ENCODE measurements at places on chromosomes 3 and 15.
A peak's percentile ranks its signal among the peaks of the same experiment; 100 is the strongest.

DNA sequence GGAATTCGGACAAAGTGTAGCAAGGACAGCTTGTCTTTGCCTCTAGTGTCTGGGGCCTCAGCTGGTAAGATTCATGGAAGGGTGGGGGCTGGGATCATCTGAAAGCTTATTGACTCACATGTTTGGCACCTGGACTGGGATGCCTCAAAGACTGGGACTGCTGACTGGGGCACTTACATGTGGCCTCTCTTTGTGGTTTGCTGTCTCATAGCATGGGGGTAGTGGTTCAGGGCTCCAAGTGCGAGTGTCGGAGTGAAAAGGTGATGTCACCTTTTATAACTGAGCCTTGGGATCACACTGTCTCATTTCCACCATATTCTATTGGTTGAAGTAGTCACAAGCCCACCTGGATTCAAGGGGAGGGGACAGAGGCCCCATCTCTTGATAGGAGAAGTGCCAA lies 6.8 kb downstream of the MFSD1 start:
- no peaks in the 10 kb centered on the region for H3K27me3 ChIP-seq
- no peak for DNase-seq

- peak; percentile 85 for DNase-seq
- H3K4me1 ChIP-seq, result peaks cover 44% of the 10 kb centered on the region
- H3K27ac ChIP-seq, result peak within 1 kb of the TSS; percentile 92
- H3K27me3 ChIP-seq, result no peaks in the 10 kb centered on the region
- no peaks in the 10 kb centered on the region for H3K36me3 ChIP-seq
These were observed at the start of gene SH3BP5 for GRCh38 chr3:15332405-15333098. Gene SH3BP5, minus strand, starts transcription at chr3:15332586. Its CDS starts 178 bp downstream, at chr3:15332408.

DNA sequence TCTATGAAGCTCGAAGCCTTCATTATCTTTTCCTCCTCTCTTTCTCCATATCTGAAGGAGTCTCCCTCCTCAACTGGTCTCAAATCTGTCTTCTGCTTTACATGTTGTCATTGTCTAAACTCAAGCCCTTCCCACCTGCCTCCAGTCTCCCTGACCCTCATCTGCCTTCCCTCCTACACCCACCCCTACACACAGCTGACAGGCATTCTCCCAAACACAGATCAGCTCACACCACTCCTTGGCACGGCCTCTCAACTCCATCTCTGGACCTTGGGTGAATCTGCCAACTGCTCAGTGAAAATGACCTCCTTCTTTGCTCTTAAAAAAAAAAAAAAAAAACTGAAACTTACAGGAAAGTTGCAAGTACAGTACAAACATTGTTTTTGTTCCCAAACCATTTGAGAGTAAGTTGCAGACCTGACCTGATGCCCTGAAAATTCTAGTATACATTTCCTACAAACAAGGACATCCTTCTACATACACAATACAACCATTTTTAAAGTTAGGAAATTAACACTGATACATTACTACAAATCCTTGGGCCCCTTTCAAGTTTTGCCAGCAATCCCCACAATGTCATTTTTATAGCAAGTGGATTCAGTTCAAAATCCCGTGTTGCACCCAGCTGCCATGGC lies 49.4 kb upstream of the UBE2E1 start:
- no peak overlapping the region for H3K27ac ChIP-seq
- no peaks in the 10 kb centered on the region for H3K27me3 ChIP-seq
- H3K4me3 ChIP-seq, result no peak overlapping the region
- no peaks in the 10 kb centered on the region for H3K36me3 ChIP-seq

DNA sequence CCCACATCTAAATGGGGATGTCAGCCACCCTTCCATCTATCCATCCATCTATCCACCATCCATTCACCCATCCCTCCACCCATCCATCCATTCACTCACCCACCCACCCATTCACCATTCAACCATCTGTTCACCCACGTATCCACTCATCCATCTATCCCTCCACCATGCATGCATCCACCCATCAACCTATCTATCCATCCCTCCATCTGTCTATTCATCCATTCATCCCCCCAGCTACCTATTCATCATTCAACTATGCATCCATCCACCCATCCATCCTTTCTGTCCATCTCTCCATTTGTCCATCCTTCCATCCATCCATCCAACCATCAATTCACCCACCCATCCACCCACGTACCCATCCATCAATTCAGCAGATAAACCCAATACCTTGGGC lies 14.6 kb downstream of the ITIH3 start:
- H3K36me3 ChIP-seq, result no peaks in the 10 kb centered on the region
- no peaks in the 10 kb centered on the region for H3K4me1 ChIP-seq
- H3K4me3 ChIP-seq, result no peak overlapping the region
- H3K27ac ChIP-seq, result no peak overlapping the region
- DNase-seq, result no peak
- H3K27me3 ChIP-seq, result no peaks in the 10 kb centered on the region

DNA sequence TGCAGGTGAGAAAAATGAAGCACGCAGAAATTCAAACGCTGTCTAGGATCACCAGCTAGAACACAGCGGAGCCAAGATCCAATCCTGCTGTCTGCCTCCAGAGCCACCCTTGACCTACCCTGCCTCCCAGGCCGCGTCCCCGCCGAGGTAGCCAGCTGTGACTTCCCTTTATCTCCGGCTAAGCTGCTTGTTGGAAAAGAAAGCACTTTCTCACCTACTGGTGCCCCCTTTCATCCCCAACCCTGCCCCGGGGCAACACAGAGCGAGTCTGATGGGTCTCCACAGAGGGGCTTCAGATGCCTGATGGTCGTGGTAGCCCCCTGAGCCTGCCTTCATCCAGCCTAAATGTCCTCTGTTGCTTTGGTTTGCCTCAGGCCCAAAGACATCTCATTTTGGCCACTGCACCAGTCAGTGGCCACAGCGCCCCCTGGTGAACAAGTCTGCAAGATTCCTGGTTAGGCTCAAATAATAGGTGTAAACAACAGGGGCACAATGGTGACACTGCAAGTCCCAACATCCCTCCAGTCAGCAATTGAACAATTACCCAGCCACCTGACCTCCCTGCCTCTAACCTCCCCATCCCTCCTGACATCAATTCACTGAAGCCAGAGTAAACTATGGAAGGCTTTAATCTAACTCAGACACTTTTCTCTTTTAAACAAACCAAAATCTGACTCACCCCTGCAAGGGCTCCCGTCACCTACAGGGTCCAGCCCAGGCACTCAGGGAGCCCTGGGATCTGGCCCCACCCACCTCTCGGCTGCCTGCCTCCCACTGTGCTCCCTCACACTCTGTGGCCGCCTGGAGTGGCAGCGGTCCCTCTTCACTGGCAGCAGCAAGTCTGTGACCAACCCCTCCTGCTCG lies 27.3 kb upstream of the BCL2L10 start:
- DNase-seq, result peak; percentile 85
- no peak overlapping the region for H3K4me3 ChIP-seq
- no peak overlapping the region for H3K27ac ChIP-seq

DNA sequence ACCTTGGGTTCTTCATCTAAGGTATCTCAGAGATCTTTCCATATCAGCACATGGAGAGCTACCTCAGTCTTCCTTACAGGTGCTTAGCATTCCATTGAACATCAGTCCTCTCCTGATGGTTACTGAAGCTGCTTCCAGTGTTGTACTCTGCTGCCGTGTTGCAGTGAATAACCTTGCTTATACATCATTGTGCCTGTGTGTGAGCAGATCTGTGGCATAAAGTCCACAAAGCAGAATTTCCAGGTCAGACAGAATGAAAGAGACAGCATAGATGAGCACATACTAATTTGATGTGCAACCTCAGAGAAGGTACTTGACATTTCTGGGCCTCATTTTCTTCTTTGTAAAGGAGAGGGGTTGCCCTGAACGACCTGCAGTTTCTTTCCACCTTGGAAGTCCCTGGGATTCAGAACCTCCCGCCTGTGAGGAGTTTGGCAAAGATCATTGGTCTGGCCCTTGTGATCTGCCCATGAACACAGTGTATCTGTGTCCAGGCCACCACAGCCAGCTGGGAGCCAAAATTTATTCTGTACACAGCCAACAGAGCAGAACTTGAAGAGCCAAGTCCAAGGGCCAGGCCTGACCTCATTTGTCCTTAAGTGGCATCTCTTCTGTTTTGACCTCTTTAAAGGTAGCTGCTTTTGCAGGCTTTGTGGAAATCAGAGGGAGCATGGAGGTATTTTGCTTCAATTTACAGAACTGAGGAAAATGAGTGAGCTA lies 57.2 kb upstream of the SLC7A14 start:
- no peaks in the 10 kb centered on the region for H3K27me3 ChIP-seq
- no peak for DNase-seq
- H3K4me1 ChIP-seq, result peaks cover 3% of the 10 kb centered on the region
- no peak overlapping the region for H3K4me3 ChIP-seq
- H3K36me3 ChIP-seq, result no peaks in the 10 kb centered on the region

- DNase-seq, result no peak
- H3K4me3 ChIP-seq, result no peak overlapping the region
- no peaks in the 10 kb centered on the region for H3K36me3 ChIP-seq
- peaks cover 6% of the 10 kb centered on the region for H3K27me3 ChIP-seq
- peaks cover 12% of the 10 kb centered on the region for H3K4me1 ChIP-seq
These were observed 148.6 kb upstream of the NR2F2 start for GRCh38 chr15:96181873-96182301.

DNA sequence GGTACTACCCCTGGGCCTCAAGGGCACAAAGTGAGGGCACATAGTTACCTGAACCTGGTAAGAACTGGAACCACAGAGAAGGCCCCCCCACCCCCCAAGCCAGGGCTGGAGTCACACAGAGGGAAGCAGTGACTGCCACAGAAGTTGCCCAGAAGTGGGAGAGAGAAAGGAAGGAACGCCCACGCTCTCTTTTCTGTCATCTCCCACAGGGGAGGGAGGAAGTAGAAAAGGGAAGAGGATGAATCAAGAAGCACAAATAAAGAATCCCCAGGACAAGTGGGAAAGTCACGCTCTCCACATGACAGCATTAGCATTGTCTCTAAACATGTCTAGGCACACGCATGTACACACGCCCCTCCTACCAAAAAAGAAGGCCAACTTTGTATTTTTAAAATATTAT lies 114.7 kb upstream of the FRMD4B start:
- H3K27ac ChIP-seq, result peak overlapping the region; percentile 47
- no peak overlapping the region for H3K4me3 ChIP-seq
- H3K36me3 ChIP-seq, result no peaks in the 10 kb centered on the region
- H3K27me3 ChIP-seq, result no peaks in the 10 kb centered on the region
- DNase-seq, result no peak

- no peaks in the 10 kb centered on the region for H3K27me3 ChIP-seq
- H3K4me3 ChIP-seq, result no peak overlapping the region
- H3K36me3 ChIP-seq, result no peaks in the 10 kb centered on the region
- H3K27ac ChIP-seq, result no peak overlapping the region
- no peak for DNase-seq
- no peaks in the 10 kb centered on the region for H3K4me1 ChIP-seq
These were observed 191.5 kb upstream of the DPH6 start for GRCh38 chr15:35737441-35737840.

DNA sequence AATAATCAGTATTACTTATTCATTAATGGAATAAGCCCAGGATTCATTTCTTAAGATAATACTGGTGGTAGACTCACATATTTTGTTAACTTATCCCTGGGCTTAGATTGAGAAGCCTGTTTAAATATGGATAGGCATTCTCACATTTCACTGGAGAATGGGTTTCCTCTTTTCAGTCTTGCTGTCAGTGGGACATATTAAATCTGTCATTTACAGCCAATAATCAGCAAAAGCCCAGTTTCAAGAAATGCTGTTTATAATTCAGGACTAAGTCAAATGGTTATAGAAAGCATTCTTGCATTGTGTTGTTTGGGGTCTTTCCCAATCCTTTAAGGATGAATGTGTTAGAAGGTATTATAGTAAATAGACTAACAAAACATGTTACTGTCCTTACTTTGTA lies 143.7 kb upstream of the NAALADL2 start:
- no peaks in the 10 kb centered on the region for H3K36me3 ChIP-seq
- H3K27ac ChIP-seq, result no peak overlapping the region
- H3K4me3 ChIP-seq, result no peak overlapping the region

GRCh38 chr3:150727653-150728502 lies 24.2 kb upstream of the ERICH6 start:
- peaks cover 46% of the 10 kb centered on the region for H3K4me1 ChIP-seq
- H3K27ac ChIP-seq, result peak overlapping the region; percentile 72
- no peak for DNase-seq
- H3K4me3 ChIP-seq, result no peak overlapping the region
- H3K36me3 ChIP-seq, result no peaks in the 10 kb centered on the region
- no peaks in the 10 kb centered on the region for H3K27me3 ChIP-seq

GRCh38 chr3:181609030-181609767 lies 102.5 kb upstream of the SOX2 start:
- DNase-seq, result no peak
- H3K36me3 ChIP-seq, result no peaks in the 10 kb centered on the region
- H3K27ac ChIP-seq, result no peak overlapping the region
- no peaks in the 10 kb centered on the region for H3K27me3 ChIP-seq
- H3K4me1 ChIP-seq, result no peaks in the 10 kb centered on the region

- H3K4me1 ChIP-seq, result no peaks in the 10 kb centered on the region
- H3K4me3 ChIP-seq, result no peak overlapping the region
- no peaks in the 10 kb centered on the region for H3K36me3 ChIP-seq
- no peaks in the 10 kb centered on the region for H3K27me3 ChIP-seq
- no peak overlapping the region for H3K27ac ChIP-seq
These were observed 502.2 kb downstream of the PYDC2 start for GRCh38 chr3:191963182-191963581.

- no peak for DNase-seq
- peaks cover 12% of the 10 kb centered on the region for H3K27me3 ChIP-seq
- no peak overlapping the region for H3K27ac ChIP-seq
These were observed 189.3 kb downstream of the OPA1 start for GRCh38 chr3:193782276-193782647.

GRCh38 chr15:77901251-77901881 lies 176.1 kb downstream of the TBC1D2B start:
- H3K27ac ChIP-seq, result no peak overlapping the region
- H3K27me3 ChIP-seq, result no peaks in the 10 kb centered on the region
- no peaks in the 10 kb centered on the region for H3K4me1 ChIP-seq

- H3K27me3 ChIP-seq, result no peaks in the 10 kb centered on the region
- DNase-seq, result no peak
- H3K4me1 ChIP-seq, result peaks cover 19% of the 10 kb centered on the region
- no peaks in the 10 kb centered on the region for H3K36me3 ChIP-seq
- H3K27ac ChIP-seq, result peak overlapping the region; percentile 66
These were observed 4.9 kb upstream of the MAGEF1 start for GRCh38 chr3:184716622-184717398.

GRCh38 chr3:37147666-37148065 lies 26.7 kb downstream of the LRRFIP2 start:
- no peak for DNase-seq
- H3K36me3 ChIP-seq, result peaks cover 28% of the 10 kb centered on the region
- no peaks in the 10 kb centered on the region for H3K27me3 ChIP-seq
- H3K4me1 ChIP-seq, result peaks cover 19% of the 10 kb centered on the region

GRCh38 chr15:90680371-90680935 lies 36.7 kb upstream of the BLM start:
- H3K27ac ChIP-seq, result peak overlapping the region; percentile 69
- no peak for DNase-seq
- H3K4me1 ChIP-seq, result peaks cover 16% of the 10 kb centered on the region
- no peaks in the 10 kb centered on the region for H3K27me3 ChIP-seq

- H3K36me3 ChIP-seq, result no peaks in the 10 kb centered on the region
- no peak overlapping the region for H3K27ac ChIP-seq
- H3K4me1 ChIP-seq, result no peaks in the 10 kb centered on the region
- no peaks in the 10 kb centered on the region for H3K27me3 ChIP-seq
- no peak overlapping the region for H3K4me3 ChIP-seq
These were observed 93.5 kb downstream of the ZIC4 start for GRCh38 chr3:147312786-147313280.

- H3K36me3 ChIP-seq, result no peaks in the 10 kb centered on the region
- no peak for DNase-seq
- H3K4me3 ChIP-seq, result no peak overlapping the region
- H3K27me3 ChIP-seq, result no peaks in the 10 kb centered on the region
- H3K4me1 ChIP-seq, result peaks cover 14% of the 10 kb centered on the region
These were observed 8.4 kb downstream of the TMEM40 start for GRCh38 chr3:12750658-12751071.

GRCh38 chr15:28123408-28124023 lies 24.4 kb upstream of the OCA2 start:
- H3K36me3 ChIP-seq, result peaks cover 44% of the 10 kb centered on the region
- DNase-seq, result peak; percentile 86
- H3K27ac ChIP-seq, result no peak overlapping the region
- no peak overlapping the region for H3K4me3 ChIP-seq
- H3K4me1 ChIP-seq, result peaks cover 7% of the 10 kb centered on the region

All from suprapubic skin (tissue), 4 donors.